Frontal cortex (tissue), 4 donors: ENCODE measurements at places on chromosomes 16 and 17.

- no peak for DNase-seq
Observed at GRCh38 chr17:74827800-74828199, 31.9 kb downstream of the GRIN2C start.

GRCh38 chr17:75508931-75509361 is 6.4 kb downstream of the CASKIN2 start:
- DNase-seq, result no peak

DNA sequence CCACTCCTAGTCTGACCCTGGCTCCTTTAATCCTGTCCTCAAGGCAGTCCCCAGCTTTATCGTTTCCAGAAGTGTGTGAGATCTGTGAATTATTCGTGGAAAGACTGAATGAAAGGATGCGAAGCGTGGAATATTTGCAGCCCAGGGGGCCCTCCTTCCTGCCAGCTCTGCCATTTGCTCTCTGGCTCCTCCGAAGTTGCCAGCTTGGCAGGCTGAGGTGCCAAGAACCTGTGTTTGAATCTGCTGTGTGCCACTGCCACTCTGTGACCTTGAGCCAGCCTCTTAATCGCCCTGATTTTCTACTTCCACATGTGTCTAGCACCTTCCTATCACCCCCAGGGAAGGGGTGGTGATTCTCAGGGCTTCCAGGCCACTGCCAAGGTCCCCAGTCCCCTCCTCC is 10.8 kb downstream of the TBKBP1 start:
- no peak for DNase-seq

- no peak for DNase-seq
Observed at GRCh38 chr16:84362471-84362941, 5.8 kb upstream of the ATP2C2 start.

DNA sequence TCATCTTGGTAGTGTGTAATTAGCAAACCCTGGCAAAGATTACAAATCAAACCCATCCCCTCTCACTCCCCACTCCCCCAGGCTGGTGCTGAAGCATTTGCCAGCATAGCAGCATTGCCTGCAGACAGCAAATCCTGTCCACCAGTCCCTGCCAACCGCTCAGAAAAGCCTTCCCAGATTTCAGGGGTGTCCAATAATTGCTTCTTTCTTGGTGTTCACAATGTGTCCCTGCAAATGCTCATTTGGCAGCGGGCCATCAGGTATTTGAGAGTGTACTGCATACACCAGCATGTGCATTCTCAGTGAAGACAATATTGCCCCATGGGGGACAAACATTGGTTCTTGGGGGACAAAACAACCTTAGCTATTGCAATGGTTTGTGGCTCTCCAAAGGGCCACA is 28.2 kb downstream of the ORC6 start:
- no peak for DNase-seq

DNA sequence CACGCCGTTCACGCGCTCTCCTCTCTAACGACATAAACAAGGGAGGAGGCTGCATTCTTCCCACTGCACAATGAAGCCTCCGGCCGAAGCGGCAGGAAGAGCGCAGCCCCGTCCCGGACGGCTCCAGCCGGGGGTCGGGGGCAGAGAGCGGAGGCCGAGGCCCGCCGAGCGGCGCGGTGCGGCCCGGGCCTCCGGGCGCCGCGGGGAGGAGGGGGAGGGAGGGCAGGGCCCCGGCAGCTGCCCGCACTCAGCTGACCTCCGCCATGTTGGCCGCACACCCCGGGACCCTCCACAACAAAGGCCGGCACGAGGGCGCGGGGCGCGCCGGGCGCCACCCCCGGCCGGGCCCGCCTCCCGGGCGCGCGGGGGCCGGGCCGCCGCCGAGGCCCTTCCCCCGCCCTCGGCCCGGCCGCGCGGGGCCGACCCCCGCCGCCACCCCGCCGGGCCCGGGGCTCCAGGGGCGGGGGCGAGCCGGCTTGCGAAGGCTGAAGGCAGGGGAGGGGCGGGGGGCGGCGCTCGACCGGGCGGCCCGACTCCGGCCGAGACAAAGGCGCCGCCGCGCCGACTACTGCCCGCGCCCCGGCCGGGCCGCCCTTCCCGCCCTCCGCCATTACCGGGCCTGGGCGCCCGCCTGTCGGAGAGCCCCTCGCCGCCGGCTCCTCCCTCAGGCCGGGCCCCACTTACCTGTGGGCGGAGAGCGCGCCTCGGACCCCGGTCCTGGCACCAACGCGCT is 527 bp downstream of the SIAH1 start:
- peak; percentile 89 for DNase-seq

GRCh38 chr17:82225368-82226029 is 3.3 kb upstream of the SLC16A3 start:
- no peak for DNase-seq

GRCh38 chr16:1828645-1829410 is 1.8 kb downstream of the FAHD1 start:
- no peak for DNase-seq

GRCh38 chr16:65002265-65002664 is 119.6 kb downstream of the CDH11 start:
- no peak for DNase-seq

DNA sequence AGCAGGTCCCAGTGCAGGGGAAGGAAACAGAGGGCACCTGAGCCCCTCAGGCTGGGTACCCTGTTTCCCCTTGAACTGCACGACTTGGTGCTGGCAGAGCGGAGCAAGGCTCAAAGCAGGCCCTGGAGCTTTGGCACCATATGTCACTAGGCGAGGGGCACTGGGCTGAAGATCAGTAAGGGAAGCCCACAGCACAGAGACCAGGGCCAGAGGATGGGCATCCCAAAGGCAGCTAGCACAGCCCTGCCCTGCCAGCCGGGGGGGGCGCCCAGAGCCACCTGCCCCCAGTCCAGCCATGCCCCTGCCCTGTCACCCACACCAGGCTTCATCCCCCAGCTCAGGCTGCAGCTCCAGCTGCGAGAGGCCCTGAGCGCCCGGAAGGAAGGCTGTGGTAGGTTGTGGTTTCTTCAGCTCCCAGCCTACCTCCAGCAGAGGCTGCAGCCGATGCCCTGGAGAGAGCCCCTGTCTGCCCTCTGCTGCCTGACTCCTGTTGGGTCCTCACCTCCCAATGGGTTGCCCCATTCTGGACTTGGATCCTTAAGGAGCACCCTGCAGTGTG is 10.9 kb downstream of the NHERF1 start:
- DNase-seq, result no peak

DNA sequence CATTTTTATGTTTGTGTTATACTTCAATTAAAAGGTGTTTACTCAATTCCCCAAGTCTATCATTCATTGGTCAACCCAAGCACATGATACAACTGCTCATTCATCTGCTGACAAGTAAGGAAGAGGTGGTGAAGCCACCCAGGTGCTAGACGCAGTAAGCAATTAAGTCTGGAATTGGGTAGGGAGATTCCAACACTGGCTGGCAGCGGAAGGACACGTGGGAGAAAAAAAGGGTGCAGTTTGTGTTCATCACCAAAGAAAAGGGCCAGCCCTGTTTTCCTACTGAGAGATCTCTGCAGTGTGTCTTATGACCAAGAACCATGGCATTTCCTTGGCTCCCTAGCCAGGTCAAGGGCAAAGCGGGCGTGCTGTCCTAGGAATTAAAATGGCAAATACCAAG is 11.8 kb upstream of the ZNF23 start:
- DNase-seq, result no peak

DNA sequence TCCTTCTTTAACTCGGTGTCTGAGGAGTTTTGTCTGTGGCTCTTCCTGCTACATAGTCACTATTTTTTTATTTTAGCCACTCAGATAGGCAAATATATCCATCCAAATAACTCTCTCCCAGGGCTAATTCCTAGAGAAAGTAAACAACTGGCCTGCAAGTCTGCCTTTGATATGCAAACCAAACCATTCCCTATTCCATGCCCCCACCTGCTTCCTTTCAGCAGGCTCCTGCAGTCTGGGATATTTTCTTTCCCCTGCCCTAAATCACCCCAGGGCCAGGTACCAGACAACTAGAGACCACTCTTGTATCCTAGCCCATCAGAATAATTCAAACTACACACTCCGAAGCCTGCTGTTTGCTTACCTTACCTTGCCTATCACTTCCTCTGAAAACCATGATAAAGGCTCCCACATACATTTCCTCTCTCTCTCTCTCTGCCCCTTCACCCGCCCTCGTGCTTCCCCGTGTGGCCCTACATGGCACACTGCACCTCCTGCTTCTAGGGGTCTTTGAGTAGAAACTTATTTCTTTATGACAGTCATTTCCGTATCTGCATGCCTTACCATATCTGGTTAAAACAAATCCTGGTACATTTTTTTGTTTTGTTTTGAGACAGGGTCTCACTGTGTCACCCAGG is 8.3 kb downstream of the CD300H start:
- DNase-seq, result no peak

DNA sequence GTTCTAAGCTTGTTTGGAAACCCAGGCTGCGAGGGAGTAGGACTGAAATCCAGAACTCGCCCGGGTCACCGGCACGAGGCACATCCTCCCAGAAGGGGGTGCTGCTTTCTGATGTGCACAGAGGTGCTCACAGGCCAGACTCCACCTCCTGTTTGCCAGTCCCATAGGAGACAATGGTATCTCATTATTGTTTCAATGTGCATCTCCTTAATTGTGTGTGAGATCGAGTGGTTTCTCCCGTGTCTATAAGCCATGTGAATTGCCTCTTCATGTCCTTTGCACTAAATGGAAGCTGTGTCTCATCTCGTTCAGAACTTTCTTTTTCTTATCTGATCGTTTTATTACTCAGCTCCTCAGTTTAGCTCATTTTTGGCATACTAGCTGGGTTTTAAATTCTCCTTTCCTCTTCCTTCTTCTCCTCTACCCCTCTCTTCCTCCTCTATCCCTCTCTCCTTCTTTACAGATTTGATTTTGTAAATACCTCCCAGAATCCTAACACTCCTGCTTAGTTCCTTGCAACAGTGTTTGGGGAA is 32.1 kb upstream of the PRKCB start:
- peak; percentile 20 for DNase-seq
